ENCODE measurements at places on chromosomes 2 and 18.

DNA sequence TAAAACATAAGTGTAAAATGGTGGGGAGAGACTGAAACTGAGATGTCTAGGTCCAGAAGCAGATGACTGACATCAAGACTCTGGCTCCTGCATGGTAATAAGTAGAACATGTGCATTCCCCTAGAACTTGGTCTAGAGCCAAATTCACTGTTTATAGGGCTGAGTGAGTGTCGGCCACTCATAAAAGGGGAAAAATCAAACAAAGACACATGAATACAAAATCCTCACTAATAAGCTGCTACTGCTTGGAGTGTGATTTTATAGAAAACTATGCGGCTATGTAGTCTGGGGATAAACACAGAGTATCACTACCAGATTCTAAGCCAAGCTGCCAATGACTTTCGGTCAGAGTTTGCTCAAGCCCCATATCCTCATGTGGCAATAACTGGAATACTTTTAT, 1080.8 kb upstream of the DDX18 start:
- no peak for DNase-seq

DNA sequence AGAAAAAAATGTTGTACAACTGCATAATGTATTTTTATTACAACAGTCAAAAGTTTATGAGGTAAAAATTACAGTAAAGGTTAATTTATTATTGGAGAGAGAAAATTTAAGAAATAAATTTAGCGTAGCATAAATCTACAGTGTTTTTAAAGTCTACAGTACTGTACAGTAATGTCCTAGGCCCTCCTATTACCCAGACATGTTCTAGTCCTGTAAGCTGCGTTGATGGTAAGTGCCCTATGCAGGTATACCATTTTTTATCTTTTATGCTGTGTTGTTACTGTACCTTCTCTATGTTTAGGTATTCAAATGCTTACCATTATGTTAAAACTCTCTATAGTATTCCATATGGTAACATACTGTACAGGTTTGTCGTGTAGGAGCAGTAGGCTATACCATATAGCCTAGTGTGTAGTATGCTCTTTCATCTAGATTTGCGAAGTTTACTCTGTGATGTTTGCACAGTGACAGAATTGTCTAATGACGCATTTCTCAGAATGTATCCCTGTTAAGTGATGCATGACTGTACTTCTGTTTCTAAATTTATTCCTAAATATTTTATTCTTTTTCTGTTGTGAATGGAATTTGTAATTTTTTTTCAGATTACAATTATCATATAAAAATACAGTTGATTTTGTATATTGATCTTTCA, 24.5 kb downstream of the ABI2 start:
- DNase-seq, result no peak

DNA sequence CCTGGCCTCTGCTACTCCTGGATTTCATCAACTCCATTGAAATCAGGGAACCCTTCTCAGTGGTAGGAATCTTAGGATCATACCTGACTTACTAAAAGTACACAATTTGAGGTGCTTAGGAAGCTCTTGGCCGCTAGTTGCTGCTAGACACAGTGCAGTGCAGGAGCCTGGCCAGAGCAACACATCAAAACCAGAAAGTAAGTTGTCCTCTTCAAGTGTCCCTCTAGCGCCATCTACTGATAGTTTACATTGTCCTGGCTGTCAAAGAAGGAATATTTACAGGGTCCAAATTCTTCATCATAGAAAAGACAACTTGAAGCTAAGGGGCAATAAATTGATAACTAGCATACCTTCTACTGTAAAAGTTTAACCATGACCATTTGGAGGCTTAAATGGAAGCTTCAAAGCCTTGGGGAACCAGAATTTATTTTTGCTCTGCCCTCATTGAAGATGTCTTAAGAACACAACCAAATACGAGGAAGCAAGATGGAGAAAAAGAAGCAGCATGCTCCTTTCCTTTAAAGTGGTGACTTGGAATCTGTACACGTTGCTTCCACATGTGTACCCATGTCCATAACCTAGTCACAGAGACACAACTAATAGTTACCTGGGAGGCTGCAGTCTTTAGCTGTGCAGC, 889.1 kb upstream of the GCFC2 start:
- peak; percentile 91 for DNase-seq

DNA sequence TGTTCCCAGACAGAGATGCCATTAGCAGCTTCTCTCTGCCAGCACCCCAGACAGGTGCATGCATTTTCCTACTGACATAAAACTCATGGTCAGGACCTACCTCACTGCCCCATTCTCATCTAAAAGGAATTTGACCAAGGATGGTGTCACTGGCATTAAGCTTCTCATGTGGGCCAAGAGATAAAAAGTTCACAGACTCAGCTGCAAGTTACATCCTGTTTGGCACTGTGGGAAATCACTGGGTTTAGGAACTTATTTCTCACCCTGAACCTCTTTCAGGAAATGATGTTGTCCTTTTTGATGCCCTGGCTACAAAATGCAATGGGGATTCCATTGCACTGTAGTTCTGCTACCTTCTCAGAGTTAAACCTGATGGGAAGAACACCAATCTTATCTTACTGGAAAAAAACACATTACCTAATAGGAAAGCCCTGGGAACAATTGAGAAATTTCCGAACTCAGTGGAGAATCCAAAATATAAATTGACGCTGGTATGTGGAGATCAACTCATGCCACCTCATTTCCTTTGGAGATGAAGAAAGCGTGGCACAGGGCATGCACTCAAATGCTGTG, 252.1 kb upstream of the COPS8 start:
- no peak for DNase-seq

DNA sequence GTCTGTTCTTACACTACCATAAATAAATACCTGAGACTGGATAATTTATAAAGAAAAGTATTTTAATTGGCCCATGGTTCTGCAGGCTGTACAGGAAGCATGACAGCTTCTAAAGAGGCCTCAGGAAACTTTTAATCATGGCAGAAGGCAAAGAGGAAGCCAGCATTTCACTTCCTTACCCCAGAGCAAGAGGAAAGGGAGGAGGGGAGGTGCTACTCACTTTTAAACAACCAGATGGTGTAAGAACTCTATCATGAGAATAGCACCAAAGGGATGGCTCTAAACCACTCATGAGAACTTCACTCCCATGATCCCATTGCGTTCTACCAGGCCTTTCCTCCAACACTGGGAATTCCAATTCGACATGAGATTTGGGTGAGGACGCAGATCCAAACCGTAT, 344.4 kb upstream of the SLC39A10 start:
- DNase-seq, result no peak

DNA sequence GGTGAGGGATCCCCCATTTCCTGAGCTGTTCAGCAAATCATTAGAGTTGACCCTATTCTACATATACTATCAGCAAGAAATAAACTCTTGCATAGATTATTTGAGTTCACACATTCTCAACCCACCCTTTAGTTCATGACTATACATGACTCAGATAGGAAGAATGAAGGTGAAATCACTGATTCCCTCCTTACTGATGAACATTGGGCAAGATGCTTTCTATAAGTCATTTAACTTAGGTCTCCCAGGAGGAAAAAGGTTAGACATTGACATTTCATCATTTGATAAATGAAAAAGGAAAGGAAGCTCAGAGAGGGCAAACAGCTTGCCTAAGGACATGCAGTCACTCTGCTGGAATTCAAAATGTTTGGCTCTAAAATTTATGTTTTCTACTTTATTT, 408.0 kb downstream of the TMEM182 start:
- DNase-seq, result no peak

GRCh38 chr18:54257015-54257414, 12.3 kb upstream of the POLI start:
- no peak for DNase-seq

GRCh38 chr2:237533668-237534161, 32.7 kb upstream of the PRLH start:
- DNase-seq, result no peak

DNA sequence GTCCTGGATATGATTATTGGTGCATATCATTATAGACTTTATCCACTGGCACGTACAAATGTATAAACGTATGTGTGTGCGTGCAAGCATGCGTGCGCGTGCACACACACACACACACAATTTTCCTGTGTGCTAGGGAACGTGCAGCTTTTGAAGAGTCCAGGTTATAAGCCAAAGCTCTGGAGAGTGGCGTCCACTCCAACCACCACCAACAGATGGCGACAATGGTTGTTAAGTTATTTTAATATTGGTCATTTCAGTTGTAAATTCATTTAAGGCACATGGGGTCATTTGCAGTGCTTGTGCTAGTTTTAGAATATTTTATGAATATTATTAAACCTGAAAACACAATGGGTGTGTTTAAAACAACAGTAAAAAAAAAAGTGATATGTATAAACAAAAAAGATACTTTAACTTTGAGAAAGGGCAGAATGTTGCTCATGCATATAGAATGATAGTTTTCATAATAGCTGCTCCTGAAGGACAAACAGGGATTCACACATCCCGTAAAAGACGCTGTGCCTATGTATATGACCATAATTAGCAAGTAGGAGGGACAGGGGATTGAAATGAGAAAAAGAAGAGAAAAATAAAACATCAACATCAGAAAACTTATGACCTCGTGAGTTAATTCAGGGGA, 124.2 kb upstream of the ITGB6 start:
- DNase-seq, result no peak

- no peak for DNase-seq
Observed at GRCh38 chr18:79829136-79829854, 31.6 kb downstream of the KCNG2 start.

DNA sequence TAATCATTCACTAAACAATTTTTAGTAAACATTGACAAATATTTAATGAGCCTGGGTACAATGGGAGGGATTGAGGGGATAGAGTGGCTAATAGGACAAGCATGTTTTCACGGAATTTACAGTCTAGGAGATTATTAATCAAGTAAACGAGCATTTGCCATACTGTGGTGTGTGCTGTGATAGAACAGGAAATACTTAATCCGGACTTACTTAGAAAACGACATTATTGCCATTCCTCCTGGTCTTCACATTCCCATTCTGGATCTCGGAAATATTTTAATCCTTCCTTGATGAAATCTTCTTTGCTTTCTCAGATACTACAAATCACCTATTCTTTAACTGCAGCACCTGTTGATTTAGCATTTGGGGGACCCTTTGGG, 905 bp downstream of the TTLL4 start:
- DNase-seq, result peak; percentile 33

GRCh38 chr2:42568401-42569115, at the start of gene MTA3:
TSS of gene MTA3 (plus strand) at chr2:42568632. CDS start at chr2:42568746, 114 bp downstream.
- DNase-seq, result no peak

DNA sequence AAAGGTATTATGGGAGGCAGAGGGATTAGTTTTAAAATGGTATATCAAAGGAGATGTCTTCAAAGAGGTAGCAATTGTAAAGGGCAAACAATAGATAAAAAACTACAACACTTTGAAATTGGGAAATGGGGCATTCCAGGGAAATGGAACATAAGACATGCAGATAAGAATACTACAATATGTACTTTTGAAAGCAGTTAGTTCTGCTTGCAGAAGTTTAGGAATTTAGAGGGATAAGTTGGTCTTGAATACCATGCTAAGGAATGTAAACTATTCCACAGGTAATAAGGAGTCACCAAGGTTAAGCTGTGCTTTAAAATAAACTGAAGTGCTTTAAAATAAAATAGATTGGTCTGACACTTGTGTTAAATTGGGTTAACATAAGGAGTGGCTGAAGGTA, 571.7 kb upstream of the ACVR2A start:
- DNase-seq, result peak; percentile 30

DNA sequence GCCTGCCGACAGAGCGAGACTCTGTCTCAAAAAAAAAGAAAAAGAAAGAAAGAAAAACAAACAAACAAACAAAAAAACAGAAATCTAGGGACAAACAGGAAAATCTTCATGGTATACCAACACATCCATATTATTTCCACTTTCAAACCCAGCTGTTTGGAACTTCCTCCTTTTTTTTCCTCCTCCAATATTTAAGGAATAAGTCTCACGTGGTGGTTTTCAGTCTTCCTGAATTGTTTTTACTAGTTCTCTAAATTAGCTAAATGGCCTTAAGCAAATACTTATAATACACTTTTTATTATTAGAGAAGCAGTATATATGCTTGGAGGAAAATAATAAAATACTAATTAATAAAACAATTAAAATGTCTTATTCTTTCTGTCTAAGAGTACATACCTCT, 48.7 kb upstream of the GLS start:
- DNase-seq, result no peak

- no peak for DNase-seq
Observed at GRCh38 chr2:152426801-152427200, 91.8 kb downstream of the FMNL2 start.
